ENCODE measurements at places on chromosomes 6 and 20.

GRCh38 chr20:42402455-42402854, 784.3 kb upstream of the CHD6 start:
- DNase-seq, result no peak

GRCh38 chr6:168221000-168221399, 98.6 kb downstream of the DACT2 start:
- no peak for DNase-seq

DNA sequence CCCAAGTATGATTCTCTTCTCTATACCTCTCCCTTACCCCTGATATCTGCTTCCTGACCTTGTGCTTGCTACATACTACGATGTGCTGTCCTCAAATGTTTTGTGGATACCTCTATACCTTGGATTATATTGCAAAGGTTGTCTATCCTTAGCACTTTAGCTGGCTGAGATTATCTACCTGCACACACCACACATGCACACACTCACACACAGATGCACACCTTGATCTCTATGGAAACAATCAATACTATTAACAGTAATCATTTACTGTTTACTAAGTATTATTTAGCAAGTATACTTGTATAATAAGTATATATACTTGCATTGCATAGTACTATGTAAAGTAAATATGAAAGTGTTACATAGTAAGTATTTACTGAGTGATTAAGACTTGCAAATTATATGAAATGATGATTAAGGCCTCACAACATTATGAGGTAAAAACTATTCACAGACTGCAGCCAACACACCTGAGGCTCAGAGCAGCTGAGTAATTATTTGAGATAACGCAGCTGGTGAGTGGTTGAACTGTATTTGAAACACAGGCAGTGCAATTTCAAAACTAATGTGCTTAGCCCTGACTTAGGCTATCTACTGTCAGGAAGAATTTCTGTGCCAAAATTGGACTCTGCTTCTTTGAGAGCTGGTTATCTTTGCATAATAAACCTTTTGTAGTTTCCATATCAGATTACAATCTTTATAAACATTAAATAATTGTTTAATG, 699.9 kb downstream of the FRK start:
- DNase-seq, result no peak

GRCh38 chr6:138087593-138088325, 19.5 kb downstream of the PERP start:
- no peak for DNase-seq

DNA sequence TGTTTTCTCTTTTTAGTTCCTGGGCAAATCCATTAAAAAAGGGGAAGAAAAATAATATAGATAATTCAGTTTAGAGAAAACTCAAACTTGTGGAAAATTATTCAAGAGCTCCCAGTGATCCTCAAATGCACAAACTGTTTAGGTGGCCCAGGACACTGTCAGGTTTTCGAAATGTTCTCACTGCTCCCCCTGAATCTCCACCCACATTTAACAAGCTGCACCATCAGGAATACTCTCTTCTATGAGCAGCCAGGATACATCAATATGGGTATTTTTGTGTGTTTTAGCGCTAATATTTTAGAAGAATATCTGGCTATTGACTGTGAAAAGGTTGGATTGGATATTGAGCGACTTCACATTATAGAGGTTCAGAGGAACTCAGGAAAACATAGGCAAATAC, 43.9 kb downstream of the OR2B2 start:
- DNase-seq, result no peak

DNA sequence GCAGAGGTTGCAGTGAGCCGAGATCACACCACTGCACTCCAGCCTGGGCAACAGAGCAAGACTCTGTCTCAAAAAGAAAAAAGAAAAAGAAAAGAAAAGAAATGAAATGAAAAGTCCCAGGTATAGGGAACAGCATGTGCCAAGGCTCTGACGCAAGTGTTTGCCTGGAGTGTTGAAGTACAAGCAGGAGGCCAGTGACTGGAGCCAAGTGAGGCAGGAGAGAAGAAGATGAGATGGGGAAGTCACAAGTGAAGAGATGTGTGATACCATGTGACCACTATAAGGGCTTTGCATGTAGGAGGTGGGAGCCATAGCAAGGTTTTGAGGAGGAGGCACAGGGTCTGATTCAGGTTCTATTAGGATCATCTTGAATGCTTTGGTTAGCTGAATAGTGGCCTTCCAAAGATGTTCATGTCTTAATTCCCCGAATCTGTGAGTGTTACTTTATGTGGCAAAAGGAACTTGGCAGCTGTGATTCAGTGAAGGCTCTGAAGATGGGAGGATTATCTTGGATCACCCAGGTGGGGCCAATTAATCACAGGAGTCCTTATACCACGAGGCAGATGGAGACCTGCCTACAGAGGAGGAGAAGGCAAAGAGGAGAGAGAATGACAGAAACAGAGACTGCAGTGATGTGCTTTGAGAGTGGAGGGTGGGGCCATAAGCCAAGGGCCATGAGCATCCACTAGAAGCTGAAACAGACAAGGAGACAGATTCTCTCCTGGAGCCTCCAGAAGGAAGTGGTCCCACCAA, 91.1 kb upstream of the PTPN1 start:
- DNase-seq, result no peak

DNA sequence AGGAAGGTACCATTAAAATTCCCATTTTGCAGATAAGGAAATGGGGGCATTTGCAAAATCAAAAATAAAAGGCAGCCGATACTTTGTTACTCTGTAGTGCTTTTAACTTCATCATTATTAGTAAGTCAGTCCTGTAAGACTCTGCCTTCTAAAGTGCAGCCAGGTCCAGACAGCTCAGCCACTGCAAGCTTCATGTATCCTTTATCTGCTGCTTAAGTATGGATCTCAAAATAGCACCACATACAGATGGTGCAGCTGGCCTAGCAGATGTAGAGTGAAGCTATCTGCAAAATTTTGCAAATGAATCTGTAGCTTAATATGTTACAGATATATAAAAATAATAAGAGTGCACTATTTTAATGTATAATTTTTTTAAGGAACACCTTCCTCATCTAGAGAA, 53.4 kb downstream of the NUS1 start:
- no peak for DNase-seq

GRCh38 chr20:62474604-62475026, 1.2 kb downstream of the GATA5 start:
- no peak for DNase-seq

DNA sequence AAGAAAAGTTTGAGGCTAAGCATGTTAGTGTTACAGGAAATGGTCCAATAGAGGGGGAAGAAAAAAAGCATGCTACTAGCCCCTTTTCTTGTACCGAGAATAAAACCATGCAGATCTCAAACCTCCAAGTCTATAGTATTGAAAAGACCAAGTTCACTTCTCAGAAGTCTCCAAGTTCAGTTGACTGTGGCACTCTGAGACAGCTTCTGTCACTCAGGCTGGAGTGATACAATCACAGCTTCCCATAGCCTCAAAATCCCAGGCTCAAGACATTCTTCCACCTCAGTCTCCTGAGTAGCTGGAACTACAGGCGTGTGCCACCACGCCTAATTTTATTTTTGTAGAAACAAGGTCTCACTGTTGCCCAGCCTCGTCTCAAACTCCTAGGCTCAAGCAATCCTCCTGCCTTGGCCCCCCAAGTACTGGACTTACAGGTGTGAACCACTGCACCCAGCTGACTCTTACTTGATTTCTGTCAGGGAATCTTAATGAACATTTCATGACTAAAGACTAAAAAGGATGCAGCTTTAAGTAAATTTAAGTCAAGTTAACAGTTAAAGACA, 16.2 kb downstream of the C6orf62 start:
- no peak for DNase-seq

- DNase-seq, result no peak
These were observed 465.4 kb downstream of the CD109 start for GRCh38 chr6:74161380-74161779.

DNA sequence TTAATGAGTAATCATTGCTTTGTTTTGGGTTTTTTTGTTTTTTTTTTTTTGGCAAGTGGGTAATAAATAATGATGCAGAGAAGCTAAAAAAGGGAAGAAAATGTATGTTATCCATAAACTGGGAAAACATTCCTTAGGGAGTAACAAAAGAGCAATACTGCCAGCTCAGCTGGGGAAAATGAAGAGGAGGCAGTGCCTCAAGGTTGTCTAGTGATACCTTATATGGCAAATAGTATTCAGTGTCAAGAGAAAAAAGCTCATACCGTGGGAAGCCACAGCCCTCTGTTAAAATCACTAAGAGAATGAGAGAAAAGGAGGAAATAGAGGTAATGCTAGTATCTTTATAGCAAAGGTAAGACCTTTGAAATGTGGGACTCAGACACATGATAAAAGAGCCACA, 47.1 kb upstream of the SMLR1 start:
- no peak for DNase-seq

- DNase-seq, result no peak
These were observed 20.4 kb downstream of the TAF11 start for GRCh38 chr6:34867484-34867883.

DNA sequence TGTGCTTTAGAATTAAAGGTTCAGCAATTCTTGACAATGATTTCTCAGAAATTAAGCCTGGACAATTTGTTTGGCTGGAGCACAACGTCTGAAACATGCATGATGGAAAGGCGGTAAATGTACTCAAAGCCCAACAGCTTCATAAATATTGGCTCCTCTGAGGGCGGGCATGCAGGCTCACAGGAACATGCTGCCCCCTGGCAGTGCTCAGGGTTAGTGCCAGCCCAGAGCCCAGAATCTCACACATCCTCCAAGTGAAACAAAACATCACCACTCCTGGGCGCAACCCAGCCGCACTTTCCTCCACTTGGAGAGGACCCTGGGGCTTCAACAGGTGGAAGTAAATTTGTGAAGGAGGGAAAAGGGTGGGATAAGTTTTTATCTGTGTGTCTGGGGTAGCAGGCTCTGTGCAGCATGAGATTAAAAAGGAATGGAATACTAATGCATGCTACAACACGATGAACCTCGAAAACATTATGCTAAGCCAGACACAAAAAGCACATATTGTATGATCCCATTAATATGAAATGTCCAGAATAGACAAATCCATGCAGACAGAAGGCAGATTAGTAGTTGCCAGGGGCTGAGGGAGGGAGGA, 54.1 kb upstream of the PTPRT start:
- no peak for DNase-seq

DNA sequence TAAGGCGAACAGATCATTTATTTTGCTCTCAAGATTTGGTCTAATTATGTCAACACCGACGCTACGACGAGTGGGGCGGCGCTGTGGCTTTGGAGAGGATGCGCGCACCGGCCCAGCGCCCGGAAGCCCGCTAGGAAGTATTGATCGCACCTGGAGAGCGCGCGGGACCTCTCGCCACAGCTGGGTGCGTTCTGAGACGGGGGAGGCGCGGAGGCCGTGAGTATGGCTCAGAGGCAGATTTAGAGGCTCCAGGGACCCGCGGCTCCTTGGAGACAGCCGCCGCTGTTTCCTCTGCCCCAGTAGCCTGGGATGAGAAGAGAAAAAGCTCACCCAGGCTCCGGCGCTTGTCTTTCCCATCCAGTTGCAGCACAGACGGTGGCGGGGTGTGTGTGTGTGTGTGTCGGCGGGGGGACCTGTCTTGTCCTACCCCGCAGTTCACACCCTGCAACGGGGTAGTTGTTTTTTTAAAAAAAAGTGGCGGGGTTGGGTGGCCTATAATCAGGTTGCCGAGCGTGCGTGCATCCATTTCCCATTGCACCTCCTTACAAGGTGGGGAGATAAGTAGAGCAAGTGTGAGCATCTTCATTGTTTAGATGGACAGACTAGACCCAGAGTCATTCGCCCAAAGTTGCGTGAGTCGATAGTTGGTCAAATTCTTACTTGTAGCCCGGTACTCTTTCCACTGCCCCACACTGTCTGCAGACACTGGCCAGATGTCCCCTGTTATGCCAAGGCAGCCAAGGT, 11.2 kb downstream of the TFAP2D start:
- DNase-seq, result no peak

- no peak for DNase-seq
These were observed 154.6 kb downstream of the SOBP start for GRCh38 chr6:107644513-107644912.

GRCh38 chr6:43196337-43196736, 14.3 kb downstream of the CUL9 start:
- no peak for DNase-seq

DNA sequence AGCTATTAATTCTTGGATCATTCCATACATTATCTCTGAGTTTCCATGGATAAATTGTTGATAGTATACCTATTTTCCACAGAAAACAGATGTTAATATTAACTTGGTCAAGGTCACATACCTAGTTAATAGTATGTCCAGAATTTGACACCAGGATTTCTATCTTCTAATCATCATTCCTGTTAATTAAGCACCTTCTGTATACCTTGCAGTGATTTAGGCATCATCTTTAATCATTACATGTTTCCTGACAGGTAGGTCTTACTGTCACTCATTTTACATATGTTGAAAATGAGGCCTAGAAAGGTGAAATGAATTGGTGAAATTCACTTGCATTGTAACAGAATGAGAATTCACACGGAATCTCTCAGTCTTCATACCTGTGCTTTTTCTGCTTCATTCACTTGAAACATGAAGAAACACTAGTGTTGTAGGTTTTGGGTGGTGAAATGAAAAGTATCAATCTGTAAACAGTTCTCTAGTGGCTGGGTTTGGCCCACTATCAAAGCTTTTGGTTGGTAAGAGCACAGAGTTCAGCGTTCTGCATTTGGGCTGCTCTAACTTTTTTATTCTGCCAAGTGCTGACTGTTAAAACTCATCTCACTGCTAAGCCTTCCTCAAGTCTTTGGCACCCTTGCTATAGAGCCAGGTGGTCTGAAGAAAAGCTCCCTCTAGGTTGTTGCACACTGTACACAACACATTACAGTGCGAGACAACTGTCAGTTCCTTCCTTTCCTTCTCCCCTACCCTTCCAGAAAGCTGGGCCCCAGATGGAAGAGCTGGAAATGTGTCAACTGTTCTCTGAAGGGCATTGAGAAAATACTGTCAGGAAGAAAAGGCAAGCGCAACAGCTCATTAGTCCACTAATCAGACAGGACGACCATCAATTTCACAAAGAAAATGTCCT, 57.8 kb upstream of the C20orf144 start:
- peak; percentile 9 for DNase-seq

DNA sequence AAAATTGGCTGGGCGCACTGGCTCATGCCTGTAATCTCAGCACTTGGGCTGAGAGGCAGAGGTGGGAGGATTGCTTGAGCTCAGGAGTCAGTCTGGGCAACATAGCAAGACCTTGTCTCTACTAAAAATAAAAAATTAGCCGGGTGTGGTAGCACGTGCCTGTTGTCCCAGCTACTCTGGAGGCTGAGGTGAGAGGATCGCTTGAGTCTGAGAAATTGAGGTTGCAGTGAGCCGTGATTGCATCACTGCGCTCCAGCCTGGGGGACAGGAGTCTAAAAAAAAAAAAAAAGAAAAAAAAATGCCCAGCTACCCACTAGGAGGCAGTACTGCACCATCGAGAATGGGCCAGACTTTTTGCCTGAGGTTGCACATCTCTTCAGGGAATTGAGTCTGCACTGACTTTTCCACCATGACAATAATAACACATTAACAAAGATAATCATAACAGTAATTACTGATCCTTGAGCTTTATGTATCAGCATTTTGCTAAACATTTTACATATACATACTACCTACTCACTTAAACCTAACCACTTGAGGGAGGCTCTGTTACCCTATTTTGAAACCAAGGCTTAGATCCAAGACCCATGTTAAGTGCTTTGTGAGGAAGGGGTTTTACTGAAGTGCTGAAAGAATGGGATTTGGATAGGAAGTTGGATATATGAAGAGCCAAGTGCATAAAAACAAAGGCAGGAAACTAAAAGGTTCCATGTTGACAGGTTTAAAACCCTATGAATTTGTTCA, 21.0 kb downstream of the SRSF3 start:
- no peak for DNase-seq

All from GM04503 (cell line).